ENCODE measurements at places on chromosomes 4 and X. TPM values are rescaled to one million over a fixed set of nuclear protein-coding genes. Genes with fewer than 3 reads are reported as not detected.
A peak's percentile ranks its signal among the peaks of the same experiment; 100 is the strongest.

F11 gene
- total RNA-seq, result 2.2 TPM

PRKG2 gene
- 3.3 TPM for total RNA-seq

DTHD1 gene
- 7.8 TPM for total RNA-seq

ESX1 gene
- 0.10 TPM for total RNA-seq

RBMX gene
- 287 TPM for total RNA-seq

GRCh38 chr4:20680736-20681135 is 19.5 kb upstream of the PACRGL start:
- no peak overlapping the region for H3K27ac ChIP-seq
- DNase-seq, result no peak
- H3K4me3 ChIP-seq, result no peak overlapping the region
- no peaks in the 10 kb centered on the region for H3K36me3 ChIP-seq
- no peaks in the 10 kb centered on the region for H3K27me3 ChIP-seq

- peaks cover 30% of the 10 kb centered on the region for H3K4me1 ChIP-seq
- H3K4me3 ChIP-seq, result peak overlapping the region; percentile 28
- H3K27me3 ChIP-seq, result peaks cover 14% of the 10 kb centered on the region
- no peak overlapping the region for H3K27ac ChIP-seq
Measured at GRCh38 chr4:6470502-6471306, 1.7 kb downstream of the PPP2R2C start.

- no peak overlapping the region for H3K4me3 ChIP-seq
- H3K27me3 ChIP-seq, result peaks cover 25% of the 10 kb centered on the region
- H3K4me1 ChIP-seq, result peaks cover 7% of the 10 kb centered on the region
- no peak for DNase-seq
Measured at GRCh38 chrX:39157796-39158195, 356.5 kb downstream of the MID1IP1 start.

DNA sequence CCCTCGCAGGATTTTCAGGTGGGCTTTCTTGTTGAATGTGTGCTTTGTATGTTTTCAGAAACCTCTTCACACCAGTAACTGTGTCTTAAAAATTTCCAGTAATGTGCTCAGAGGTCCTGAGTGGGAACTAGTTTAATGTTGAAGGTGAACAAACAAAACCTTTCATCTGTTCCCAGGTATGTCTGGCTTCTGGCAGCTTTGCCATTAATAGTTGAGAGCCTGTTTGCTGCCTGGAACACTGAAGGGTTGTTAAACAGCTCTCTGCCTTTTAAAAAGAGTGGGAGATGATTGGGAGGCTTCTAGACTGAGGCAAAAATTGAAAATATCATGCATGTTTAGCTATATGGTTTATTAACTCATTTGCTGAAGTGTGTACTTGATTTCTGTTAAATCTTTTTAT is 161.2 kb upstream of the AGTR2 start:
- DNase-seq, result no peak
- H3K27me3 ChIP-seq, result peaks cover 30% of the 10 kb centered on the region
- H3K4me1 ChIP-seq, result no peaks in the 10 kb centered on the region
- H3K36me3 ChIP-seq, result no peaks in the 10 kb centered on the region
- no peak overlapping the region for H3K27ac ChIP-seq

DNA sequence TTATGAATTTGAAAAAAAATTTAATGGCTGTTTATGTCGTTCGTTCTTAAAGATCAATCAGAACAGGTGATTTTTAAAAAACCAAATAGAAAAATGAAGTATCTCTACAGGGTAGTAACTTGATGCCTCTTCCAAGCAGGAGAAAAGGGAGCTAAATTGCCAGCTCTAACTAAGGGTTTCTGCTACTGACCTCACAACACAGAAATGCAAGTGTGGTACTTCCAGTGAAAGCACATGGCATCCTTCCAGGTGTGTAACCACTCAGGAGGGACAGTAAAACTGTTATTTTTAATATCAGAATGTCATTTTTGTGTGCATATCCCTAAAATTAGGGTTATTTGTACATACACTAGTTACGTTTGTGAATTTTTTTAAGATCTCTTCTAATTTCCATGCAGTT is 116.8 kb upstream of the ZCCHC13 start:
- no peak for DNase-seq
- no peak overlapping the region for H3K4me3 ChIP-seq
- H3K36me3 ChIP-seq, result no peaks in the 10 kb centered on the region
- H3K27me3 ChIP-seq, result peaks cover 3% of the 10 kb centered on the region
- H3K27ac ChIP-seq, result no peak overlapping the region

DNA sequence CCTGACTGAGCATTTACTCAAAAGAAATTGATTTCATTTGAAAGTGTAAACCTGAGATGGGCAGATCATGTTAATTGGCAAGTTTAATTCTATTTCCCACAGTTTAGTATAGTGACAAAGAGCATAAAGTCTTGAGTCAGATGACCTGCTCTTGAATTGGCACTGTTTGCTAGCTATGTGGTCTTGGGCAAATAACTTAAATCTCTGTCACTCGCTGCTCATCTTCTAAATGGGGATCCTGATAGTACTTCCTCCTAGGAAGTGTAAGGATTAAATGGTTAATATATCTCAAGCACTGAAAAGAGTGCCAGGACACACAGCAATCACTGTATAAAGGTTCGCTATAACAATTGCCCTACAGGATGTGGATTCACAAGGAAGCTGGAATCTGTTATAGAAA is 242.8 kb upstream of the JADE1 start:
- H3K27me3 ChIP-seq, result no peaks in the 10 kb centered on the region
- H3K4me1 ChIP-seq, result peaks cover 3% of the 10 kb centered on the region
- H3K27ac ChIP-seq, result no peak overlapping the region
- no peak overlapping the region for H3K4me3 ChIP-seq

GRCh38 chr4:2009651-2010233 is 968 bp upstream of the NELFA start:
- no peak for DNase-seq
- peaks cover 22% of the 10 kb centered on the region for H3K4me1 ChIP-seq
- H3K4me3 ChIP-seq, result peak overlapping the region; percentile 90
- no peaks in the 10 kb centered on the region for H3K27me3 ChIP-seq
- H3K27ac ChIP-seq, result peak overlapping the region; percentile 92

GRCh38 chr4:126614356-126614855 is 1018.4 kb upstream of the INTU start:
- no peaks in the 10 kb centered on the region for H3K4me1 ChIP-seq
- no peak overlapping the region for H3K27ac ChIP-seq
- no peaks in the 10 kb centered on the region for H3K36me3 ChIP-seq
- DNase-seq, result no peak
- H3K4me3 ChIP-seq, result no peak overlapping the region

DNA sequence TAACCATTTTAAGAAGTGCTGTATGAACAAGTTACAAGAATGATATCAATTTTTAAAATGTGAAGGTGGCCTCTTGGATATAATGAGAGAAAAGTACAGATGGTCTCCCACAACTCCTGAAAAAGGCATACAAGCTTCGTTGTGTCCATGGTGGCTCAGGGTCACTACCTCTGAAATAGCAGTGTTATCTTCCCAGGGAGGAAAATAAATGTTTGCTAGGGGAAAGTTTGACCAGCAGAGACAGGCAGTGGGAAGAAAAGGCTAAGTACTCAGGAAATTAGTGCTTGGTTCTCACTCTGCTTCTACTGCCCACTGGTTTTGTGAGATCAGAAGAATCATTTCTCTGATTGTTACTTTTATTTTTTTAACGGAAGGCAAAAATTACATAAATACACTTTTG is 39.4 kb downstream of the PPP1R2C start:
- no peaks in the 10 kb centered on the region for H3K36me3 ChIP-seq
- H3K27ac ChIP-seq, result no peak overlapping the region
- H3K4me3 ChIP-seq, result no peak overlapping the region
- H3K4me1 ChIP-seq, result no peaks in the 10 kb centered on the region

GRCh38 chr4:10196191-10196590 is 79.6 kb upstream of the WDR1 start:
- no peak for DNase-seq
- no peaks in the 10 kb centered on the region for H3K4me1 ChIP-seq
- H3K36me3 ChIP-seq, result no peaks in the 10 kb centered on the region

DNA sequence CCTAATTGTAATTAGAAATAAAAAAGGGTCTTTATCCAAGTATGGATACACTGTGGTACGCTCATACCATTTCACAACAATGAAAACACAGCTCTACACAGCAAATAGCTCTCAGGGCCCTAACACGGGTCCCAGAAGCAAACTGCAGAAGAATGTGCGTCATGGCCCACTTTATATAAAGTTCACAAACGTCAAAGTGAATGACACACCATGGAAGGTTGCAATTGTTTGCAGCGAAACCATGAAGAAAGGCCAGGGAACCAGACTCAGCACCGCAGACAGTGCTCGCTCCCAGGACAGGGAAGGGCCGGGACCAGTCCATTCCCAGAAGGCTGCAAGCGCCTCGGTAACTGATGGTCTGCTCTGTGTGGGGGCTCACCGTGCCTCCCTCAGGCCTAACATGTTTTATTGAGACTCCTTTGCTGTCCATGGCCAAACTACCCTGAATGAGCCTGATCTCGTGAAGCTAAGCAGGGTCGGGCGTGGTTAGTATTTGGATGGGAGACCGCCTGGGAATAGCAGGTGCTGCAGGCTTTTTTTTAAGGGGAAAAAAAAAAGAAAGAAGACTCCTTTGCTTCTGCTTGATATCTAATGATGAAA is 47.8 kb downstream of the ACOX3 start:
- H3K27me3 ChIP-seq, result no peaks in the 10 kb centered on the region
- no peak overlapping the region for H3K4me3 ChIP-seq
- H3K27ac ChIP-seq, result peak overlapping the region; percentile 61
- H3K36me3 ChIP-seq, result peaks cover 65% of the 10 kb centered on the region

- H3K27ac ChIP-seq, result no peak overlapping the region
- no peaks in the 10 kb centered on the region for H3K27me3 ChIP-seq
- no peak overlapping the region for H3K4me3 ChIP-seq
Measured at GRCh38 chr4:77699731-77700210, 94.2 kb downstream of the CXCL13 start.
